ENCODE measurements at places on chromosomes 6 and 20.

GRCh38 chr20:52291109-52291508 lies 99.5 kb upstream of the ZFP64 start:
- DNase-seq, result no peak

DNA sequence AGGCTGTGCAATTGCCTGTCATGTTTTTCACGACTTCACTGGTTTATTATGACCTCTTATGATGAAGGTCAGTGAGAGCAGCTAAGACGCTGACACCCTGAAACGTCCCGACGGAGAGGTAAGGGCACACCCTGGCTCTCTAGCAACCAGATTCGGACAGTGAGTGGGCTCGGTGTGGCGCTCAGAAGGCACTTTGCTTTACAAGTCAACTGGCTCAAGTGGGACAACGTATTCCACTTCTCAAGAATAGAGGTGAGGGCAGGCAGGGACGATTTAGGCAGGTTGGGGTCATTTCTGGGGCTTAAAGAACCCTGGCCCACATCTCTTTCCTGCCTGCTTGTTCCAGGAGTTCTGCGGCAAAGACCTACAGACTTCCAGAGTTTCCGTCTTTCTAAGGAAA lies 18.2 kb downstream of the RNASET2 start:
- DNase-seq, result no peak

GRCh38 chr6:73258721-73259120 lies 4.3 kb downstream of the KHDC1 start:
- DNase-seq, result no peak

- peak; percentile 43 for DNase-seq
Measured at GRCh38 chr6:75275067-75275466, 9.5 kb downstream of the TMEM30A start.

GRCh38 chr20:36035745-36036144 lies 67.4 kb downstream of the CNBD2 start:
- DNase-seq, result no peak

- DNase-seq, result no peak
Measured at GRCh38 chr6:134938896-134939295, 11.0 kb downstream of the ALDH8A1 start.

- DNase-seq, result no peak
Measured at GRCh38 chr6:19719691-19720128, 117.5 kb upstream of the ID4 start.

GRCh38 chr6:31541059-31541657 lies 645 bp downstream of the DDX39B start:
- no peak for DNase-seq

- DNase-seq, result no peak
Measured at GRCh38 chr6:50699051-50699775, 14.1 kb upstream of the TFAP2D start.

DNA sequence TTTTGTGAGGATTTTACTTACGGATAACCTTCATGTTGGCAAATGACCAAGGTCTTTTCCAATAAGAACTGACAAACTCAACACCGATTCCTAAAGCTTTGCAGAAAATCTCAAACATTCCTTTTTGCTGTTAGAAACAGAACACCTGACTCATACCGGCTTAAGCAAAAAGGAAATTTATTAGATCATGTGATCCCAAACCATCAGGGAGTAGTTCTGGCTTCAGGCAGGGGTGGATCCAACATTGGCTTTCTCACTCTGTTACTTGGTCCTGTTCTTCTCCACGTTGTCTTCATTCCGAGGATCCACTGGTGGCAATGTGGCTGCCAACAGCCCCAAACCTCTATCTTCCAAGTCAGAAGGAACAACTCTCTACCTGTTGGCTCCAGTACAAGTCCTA lies 95.9 kb upstream of the PMEPA1 start:
- DNase-seq, result no peak

GRCh38 chr6:134376785-134377184 lies 58.9 kb upstream of the SGK1 start:
- no peak for DNase-seq

- no peak for DNase-seq
Measured at GRCh38 chr20:9128568-9128967, 59.7 kb downstream of the PLCB4 start.

DNA sequence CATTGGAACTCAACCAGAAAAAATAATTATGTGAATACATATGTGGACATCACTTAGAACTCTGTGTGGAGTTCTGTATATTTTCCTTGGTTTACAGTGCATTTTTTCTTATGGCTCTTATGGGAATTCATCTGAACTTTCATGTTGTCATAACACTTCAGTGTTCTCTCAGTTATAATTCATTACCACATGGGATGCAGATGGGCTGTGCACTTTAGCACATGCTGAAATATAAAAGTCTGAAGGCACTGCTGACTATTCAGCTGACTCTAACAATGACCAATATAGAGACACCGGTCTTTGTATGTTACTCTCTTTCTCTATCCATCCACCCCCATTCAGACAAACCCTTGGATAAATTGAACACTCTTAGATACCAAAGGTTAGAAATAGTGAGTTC lies 29.3 kb downstream of the GRIK2 start:
- DNase-seq, result no peak

- peak; percentile 13 for DNase-seq
Measured at GRCh38 chr6:6546318-6547109, 42.0 kb upstream of the LY86 start.

- DNase-seq, result no peak
Measured at GRCh38 chr6:148222376-148222775, 120.3 kb upstream of the SASH1 start.

GRCh38 chr6:54559136-54559535 lies 250.9 kb downstream of the TINAG start:
- no peak for DNase-seq

DNA sequence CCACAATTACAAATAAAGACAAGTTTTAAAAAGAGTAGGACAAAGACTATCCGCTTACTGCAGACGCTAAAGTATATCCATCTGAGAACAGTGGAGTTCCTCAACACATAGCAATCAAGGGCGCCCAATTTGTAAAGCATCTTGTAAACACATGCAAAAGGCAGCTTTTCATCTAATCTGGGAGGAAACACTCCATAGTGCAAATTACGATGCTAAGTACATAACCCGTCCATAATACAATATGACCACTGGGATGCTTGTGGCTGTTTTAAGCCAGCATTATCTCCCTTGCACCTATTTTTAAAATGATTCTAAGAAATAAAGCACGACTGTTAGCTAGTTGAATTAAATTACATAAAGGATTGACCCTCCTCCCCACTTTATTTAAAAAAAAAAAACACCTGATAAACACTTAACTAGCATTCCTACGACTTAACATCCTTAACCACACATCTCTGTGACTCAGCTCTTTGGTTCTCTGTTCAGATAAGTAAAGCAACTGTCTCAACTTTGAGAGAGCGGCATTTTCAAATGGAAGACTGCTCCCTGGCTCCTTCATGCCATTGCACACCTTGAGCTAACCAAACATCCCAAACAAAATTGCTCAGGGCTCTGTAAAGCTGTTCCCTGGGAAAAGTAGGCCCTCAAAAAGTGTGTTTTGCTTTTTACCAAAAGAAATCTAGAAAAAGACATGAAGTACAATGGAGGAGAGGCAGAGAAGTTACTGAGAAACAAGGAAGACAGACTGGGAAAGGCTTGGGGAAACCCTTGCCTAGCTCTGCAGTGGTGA lies 14.2 kb downstream of the SLC22A23 start:
- peak; percentile 46 for DNase-seq

- no peak for DNase-seq
Measured at GRCh38 chr6:47000842-47001241, 41.3 kb downstream of the ADGRF1 start.

DNA sequence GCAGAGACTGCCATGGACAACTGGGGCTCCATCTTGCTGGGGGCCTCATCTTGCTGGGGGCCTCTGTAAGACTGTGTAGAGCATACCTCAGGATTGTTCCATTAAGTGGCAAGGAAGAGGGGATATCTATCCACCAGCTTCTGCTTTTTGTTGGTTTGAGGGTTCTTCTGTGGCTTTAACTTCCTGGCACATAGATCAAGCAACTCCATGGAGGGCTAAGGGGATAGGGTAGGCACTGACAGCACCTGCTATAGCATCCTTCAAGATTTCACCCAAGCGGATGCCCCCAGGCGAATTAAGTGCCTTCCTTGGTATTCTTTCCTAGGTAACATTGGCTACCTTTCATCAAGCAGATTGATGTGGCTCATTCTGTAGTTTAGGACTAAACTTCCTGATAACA lies 3.8 kb upstream of the LRRN4 start:
- DNase-seq, result no peak

DNA sequence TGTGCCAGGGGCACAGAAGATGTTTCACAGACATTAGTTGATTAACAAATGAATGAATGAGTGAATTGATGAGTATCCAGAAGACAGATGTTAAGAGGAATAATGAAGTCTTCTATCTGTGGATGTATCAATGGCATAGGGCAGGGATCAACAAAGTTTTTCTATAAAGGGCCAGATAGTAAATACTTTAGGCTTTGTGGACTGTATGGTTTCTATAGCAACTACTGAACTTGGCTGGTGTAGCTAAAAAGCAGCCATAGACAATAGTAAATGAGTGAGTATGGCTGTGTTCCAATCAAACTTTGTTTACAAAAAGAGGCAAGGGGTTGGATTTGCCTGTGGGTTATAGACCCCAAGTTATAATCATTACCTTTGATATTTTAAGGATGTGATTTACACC lies 144.0 kb downstream of the PRL start:
- no peak for DNase-seq

GRCh38 chr20:11912013-11912658 lies 5.6 kb upstream of the BTBD3 start:
- DNase-seq, result no peak

DNA sequence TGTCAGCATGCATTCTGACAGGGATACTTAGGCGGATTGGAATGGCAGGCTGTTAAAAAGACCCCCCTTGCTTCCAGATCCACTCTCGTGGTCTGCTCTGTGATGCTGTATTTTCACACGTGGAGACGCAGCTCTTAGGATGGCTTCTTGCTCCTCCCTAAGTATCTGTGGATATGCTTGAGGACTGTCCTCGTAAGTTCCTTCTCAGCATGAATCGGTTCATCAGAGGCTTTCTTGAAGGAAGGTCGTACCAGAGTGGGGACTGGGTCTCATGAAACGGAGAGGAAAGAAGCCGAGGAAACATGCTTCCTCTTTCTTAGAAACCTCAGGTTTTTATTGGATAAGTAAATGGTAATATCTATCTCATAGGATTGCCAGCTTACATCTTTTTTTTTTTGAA lies 220.4 kb downstream of the FARS2 start:
- DNase-seq, result no peak

- peak; percentile 87 for DNase-seq
Measured at GRCh38 chr20:2840967-2841531, 504 bp downstream of the VPS16 start.

DNA sequence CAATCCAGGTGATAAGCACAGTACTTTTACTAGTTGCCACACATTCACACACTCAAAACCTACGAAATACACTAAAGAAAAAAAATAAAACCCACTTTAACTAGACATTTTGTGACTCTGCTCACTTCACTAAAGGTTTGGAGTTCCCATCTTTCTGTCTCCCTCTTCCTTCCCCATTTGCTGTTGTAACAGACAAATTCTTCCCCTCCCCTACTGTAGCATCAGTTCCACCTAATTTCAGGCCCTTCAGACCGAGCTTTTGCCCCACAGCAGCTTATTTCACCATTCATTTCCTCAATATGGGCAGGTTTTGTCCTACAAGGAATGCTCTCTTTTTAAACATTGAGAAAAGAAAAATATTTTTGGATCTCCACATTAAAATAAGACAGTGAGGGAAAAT lies 31.3 kb upstream of the MRAP2 start:
- DNase-seq, result no peak

GRCh38 chr6:39681674-39682121 lies 43.5 kb downstream of the KIF6 start:
- no peak for DNase-seq

DNA sequence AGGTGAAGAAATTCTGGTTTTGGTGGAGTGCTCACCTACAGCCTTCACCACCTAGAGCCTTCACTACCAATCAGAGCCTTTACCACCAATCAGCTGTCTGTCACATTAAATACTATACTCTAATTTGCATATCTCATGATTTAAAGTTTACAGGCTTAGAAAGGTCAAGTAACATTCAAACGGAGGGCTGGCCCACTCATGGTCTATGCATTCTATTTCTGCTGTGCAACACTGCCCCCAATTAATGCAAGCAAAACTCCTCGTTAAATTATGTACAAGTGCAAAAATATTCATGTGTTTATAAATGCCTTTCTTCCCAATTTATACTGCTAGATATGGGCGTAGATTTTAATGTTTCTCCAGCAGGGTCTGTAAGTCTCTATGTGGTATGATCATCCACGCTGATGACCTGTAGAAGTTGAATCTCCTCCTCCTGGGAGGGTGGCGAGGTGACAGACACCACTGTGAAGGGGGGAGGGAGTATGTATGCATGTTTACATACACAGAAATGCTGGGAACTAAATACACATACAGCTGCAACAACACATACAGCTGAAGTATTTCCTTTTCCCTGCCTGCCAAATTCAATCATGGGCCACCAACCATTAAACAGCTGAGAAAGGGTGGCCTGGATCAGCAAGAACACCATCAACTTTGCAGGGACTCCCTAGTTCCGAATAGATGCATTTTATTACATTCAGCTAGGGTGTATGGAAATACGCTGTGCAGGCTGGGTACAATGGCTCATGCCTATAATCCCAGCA lies 13.1 kb downstream of the RRAGD start:
- DNase-seq, result no peak

DNA sequence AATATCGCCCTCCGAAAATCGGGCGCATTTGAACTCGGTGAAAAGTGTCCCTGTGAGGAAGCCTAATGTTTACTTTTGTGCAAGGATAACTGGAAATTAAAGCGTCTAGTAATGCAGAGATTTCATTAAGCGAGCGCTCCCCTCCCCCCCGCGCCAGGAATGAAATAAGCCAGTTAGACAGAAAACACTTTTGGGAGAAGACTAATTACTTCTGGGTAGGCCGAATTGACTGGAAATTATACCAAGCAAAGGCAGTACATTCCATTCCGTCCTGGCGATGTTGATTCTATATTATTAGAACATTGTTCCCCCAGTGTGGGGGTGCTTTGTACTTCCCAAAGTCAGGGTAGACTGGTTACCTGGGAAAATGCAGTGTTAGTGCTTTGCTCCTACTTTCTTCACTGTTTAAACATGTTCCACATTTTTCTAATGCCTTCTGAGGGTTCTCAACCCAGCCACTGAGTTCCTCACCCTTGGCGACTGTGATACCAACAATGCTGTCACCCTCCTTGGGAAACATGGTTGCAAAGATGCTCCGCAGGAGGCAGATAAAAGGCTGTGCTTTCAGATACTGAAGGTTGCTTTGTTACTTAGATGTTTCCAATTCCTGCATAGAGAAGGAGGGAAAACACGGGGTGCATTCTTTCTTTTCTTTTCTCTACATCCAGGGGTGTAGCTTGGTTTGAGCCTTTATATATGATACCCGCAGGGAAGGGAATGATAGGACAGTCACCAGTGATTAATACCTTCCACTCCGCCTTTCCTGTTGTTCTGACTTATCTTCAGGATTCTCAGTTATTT lies 2.6 kb downstream of the GJA1 start:
- DNase-seq, result no peak
